ENCODE measurements at places on chromosomes 3 and 15.

GRCh38 chr15:56804938-56805337 is 71.6 kb upstream of the ZNF280D start:
- no peak for DNase-seq

- DNase-seq, result no peak
Measured at GRCh38 chr3:101828276-101828675, 21.0 kb upstream of the NFKBIZ start.

DNA sequence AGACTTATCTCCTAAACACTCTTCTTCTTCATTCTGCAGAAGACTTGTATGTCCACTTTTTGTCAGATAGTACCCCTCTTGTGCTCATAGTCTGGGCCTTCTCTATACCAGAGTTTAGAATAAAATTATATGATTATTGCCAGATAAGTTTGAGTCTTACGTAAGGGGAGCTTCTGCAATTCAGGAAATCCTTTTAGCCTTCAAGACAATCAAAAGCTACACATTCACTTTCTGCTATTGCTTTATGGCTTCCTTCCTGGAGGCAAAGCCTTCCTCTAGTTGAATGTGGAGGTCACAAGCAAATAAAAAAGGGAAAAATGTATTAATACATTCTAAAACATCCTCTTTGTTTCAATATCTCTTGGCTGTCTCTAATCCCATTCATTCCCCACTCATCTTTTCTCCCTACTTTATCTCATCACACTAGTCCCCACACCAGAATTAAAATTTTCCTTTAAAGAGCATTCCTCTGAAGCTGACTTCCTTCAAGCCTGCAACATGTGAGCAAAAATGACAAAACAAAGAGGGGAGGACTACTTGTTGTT is 186.8 kb downstream of the CPNE4 start:
- peak; percentile 16 for DNase-seq

DNA sequence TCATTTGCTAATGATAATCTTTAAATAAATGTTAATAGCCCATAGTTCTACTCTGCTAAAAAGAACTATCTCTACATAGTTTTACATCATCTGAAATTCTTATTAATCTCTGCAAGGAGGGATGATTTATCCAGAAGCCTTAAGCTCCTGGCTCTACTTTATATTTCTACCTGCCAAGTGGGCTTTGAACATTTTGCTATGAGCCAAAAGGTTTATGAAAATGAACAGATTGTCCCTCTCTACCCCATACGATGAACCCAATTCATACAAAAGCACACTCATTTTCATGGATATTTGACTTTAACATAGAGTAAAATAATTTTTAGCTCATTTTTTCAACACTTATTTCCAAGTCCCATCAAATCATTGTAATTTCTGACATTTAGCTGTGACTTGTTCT is 611.0 kb downstream of the NSUN3 start:
- no peak for DNase-seq

- DNase-seq, result no peak
Measured at GRCh38 chr15:86885616-86886015, 805.9 kb downstream of the AGBL1 start.

GRCh38 chr3:12662593-12663400 is 1.1 kb downstream of the RAF1 start:
- DNase-seq, result peak; percentile 35

DNA sequence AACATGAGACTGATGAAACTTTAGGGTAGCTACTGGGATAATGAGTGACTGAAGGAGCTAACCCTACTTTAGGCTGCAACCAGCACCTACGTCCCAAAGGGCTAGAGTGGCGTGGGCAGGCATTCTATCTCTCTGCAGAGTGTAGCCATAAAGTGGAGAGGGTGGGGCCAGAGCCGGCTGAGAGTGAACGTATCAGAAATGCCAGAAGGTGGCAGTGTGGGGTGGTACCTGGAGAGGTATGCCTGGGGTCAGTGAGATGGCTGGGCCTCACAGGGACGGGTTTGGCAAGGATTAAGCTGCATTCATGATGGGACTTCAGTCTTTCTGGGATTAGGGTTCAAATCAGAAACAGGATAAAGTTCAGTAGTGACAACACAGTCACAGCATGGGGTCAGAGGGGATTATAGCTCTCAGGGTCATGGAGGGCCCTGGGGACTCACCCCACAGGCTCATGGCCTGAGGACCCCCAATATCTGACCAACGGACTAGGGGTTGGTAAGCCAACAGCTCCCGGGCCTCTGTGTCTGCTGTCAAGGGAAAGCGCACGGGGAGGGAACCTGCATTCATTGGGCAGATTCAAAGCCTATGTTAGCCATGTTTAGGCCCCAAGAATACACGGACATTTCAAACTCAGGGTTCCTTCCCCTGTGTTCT is 86.5 kb upstream of the FOXB1 start:
- DNase-seq, result peak; percentile 33

GRCh38 chr3:114307222-114307830 is 13.5 kb downstream of the TIGIT start:
- no peak for DNase-seq

DNA sequence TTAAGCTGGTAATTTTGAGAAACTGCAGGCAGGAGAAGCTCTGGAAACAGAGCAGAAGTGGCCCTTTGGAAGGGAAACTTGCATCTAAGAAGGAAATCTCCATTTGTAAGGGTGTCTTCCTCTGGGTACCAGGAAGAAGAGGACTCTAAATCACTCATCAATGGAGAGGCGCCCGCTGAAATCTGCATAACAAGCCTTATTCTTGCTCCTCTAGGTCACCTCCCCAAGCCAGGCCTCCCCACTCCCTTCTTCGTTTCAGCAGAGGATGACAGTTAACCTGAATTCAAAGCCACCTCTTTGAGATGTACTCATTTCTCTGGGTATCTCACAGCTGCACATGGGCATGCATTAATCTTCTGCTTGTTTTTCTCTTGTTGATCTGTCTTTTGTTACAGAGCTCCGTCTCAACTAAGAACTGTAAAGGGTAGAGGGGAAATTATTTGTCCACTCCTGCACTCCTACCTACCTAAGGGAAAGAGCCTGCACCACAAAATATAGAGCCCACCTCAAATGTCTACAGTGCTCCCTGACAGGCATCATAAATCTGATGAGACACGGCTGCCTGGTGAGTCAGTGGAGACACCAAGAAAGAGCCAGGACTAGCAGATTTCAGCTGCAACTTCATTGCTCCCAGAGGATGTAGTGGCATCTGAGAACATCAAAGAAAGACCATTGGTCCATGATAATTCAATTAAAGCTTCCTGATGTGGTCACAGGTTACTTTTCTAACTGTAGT is 51.5 kb downstream of the GABRB3 start:
- no peak for DNase-seq

DNA sequence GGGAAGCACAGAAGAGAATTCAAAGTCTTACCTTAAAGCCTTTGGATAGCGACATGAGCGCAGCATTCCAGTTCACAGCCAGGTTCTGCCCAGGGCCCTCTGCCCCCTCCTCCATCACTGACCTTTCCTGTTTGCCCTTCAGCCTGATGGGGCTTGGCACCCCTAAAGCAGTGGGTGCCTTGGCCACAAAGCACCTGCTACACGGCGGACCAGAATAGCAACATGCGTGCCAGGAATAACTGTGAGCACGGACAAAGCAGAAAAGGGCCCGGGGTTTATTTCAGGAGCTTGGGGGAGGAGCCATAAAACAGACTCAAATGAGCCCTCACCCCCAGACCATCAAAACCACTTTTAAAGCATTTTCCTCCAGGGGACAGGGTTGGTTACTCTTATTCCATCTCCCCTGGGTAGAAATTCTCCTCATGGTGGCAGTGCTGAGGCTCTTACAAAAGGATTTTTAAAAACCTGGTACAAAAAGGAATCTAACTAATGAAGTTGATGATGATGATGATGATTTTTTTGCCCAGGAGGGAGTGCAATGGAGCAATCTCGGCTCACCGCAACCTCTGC is 135.4 kb downstream of the KLF13 start:
- DNase-seq, result no peak

GRCh38 chr3:171978390-171978789 is 61.0 kb upstream of the FNDC3B start:
- no peak for DNase-seq

DNA sequence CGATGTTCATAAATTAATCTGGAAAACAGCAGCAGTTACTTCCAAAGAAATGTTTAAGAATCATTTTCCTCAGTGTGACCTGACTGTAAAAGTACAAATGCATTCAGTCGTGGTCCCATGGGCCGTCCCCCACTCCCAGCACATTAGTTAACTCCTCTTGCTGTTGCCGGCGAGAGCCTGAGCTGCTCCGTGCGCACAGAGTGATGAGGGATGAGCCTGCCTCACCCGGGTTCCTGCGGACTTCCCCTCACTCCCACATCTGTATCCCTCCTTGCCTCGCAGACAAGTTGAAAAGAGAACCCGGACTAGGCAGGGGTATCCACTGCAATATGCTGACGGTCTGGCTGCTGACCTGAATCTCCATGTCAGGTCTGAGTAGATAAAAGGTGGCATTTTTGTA is 861.7 kb upstream of the NR2F2 start:
- no peak for DNase-seq

- DNase-seq, result peak; percentile 66
Measured at GRCh38 chr15:72786676-72787345, 3.3 kb upstream of the ADPGK start.

- DNase-seq, result no peak
Measured at GRCh38 chr3:178950676-178951075, 120.9 kb downstream of the ZMAT3 start.

DNA sequence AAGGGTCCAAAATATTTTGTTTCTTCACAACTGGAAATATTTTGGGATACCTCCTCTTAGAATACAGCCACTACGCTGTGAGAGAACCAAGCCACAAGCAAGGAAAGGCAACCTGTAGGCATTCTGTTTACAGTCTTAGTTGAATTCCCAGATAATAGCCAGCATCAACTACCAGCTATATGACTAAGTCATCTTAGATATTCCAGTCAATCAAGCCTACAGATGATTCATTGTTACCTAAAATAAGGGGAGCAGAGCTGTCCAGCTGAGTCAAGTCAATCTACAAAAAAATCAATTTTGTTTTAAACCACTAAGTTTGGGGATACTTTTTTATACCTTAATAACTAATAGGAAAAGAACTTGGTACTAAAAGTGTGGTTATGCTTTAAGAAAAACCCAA is 526.4 kb upstream of the DPPA4 start:
- no peak for DNase-seq
